ENCODE measurements at places on chromosomes 7 and 10. TPM values are rescaled to one million over a fixed set of nuclear protein-coding genes. Genes with fewer than 3 reads are reported as not detected.

DNA sequence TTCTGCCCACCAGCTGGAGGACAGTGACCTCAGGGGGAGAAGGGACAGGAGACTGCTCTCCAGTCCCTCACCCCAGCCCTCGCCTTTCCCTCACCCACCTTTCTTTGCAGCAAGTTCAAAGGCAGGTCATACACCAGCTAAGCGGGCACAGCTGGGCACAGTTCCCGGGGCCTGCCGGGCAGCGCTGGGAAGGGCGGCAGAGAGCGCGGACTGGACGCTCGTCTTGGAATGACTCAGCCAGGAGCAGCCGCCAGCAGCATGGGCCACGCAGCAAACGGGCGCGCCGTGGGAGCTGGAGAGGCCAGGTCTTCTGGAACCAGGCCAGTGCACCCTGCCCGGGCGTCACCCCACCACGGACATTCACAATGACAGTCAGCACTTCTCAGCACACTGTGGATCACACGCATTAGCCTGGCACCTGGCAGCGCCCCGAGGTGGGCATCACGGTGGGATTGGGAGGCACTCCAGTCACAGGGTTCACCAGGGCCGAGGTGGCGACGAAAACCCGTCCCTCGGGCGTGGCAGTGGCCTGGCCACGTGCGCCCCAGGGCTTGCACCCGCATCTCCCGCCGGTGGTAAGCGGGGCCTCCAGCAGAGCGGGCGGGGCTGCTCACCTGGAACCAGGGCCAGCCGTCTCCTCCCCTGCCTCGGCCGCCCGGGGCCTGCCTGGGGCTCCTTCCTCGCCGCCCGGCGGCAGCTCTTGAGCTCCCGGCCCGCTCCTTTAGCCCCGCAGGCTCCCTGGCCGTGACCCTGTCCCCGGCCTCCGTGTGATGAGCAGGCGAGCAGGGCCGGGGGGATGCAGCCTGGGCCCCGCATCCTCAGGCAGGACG is 29.0 kb upstream of the WDFY4 start:
- DNase-seq: no peak

GRCh38 chr10:58574058-58574457 is 61.4 kb downstream of the BICC1 start:
- DNase-seq: no peak

GRCh38 chr7:139915864-139916716 is 87.0 kb downstream of the TBXAS1 start:
- peak; percentile 89 for DNase-seq

GRCh38 chr10:6176691-6177231 is 26.0 kb upstream of the PFKFB3 start:
- DNase-seq: no peak

- DNase-seq: no peak
Observed at GRCh38 chr7:50920031-50920635, 137.4 kb upstream of the GRB10 start.

DNA sequence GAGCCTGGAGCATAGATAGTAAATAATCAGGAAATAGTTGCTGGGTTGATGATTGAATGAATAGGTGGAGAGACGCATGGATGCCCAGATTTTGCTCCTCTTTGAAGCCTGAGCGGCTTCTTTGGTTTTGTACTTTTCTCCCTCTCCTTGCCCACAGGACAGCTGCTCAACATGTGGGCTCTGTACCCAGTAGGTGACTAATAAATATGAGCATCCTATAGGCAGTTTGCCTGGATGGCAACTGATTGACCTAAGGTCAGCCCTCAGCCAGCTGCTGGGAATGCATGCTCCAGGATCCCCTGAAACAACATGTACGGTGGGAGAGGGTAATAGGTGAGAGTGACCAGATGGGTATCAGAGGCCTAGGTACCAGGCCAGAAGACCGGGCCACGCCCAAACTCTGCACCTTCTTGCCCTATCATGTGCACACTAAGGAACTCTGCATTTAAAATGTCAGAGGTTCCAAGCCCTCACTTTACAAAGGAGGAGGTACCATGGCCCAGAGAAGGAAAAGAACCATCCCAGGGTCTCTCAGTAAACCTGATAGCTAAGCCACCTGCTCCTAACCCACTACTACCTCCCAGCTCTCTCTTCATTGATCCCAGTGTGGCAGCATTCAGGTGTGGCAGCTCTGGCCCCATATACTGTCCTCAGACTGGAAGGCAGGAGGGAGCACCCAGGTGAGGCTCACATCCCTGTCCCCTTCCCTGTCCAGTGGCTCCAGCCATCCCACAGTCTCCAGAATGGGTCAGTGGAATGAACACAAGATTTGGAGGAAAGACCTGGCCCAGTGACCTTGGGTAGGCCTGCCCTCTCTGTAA is 2.7 kb upstream of the ZCCHC24 start:
- no peak for DNase-seq

- DNase-seq: no peak
Observed at GRCh38 chr10:70662362-70663220, 9.7 kb upstream of the ADAMTS14 start.

DNA sequence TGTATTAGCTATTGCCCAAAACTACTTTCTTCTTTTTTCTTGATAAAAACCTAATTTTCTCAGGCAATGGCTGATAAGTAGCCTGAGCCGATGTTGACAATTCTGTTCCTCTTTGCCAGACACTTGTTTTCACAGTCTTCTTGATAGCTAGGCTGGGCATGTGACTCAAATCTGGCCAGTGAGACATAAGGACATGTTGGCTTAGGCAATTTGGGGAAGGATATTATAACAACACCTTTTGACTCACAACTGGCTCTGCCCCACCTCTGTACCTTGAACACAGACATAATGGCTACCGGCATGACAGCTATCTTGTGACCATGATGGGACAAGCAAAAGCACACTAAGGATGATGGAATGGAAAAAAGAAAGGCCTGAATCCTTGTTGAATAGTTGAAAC is 72.9 kb upstream of the GPR22 start:
- DNase-seq: no peak

GRCh38 chr7:89773611-89774010 is 380.7 kb upstream of the STEAP1 start:
- DNase-seq: no peak

DNA sequence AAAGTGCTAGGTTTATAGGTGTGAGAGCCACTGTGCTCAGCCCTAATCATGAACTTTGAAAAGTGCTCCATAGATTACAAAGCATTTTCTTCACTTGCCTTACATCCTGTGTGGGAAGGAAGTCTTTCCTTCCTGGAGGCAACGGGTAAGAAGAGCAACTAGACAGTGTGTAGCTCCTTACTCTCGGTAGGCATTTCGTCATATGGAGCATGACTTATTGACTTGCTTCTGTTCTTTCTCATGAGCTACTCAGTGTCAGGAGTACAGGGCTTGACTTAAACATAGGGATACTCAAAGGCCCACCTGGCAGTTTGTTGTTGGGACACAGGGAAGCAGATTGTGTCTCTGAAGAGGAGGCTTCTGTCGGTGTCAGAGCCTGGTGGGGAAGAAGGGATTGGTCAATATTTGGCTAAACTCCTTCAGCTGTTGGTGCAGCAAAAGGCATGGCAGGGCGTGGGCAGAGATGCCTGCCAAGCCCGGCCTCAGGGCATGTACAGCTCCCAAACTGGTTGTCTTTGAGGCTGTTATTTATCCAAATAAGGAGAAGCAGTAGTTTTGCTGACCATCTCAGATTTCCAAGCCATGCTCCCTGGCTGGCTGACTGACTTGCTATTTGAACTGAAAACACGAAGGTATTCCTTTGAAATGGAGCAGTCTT is 248.9 kb downstream of the KIAA1217 start:
- DNase-seq: no peak

DNA sequence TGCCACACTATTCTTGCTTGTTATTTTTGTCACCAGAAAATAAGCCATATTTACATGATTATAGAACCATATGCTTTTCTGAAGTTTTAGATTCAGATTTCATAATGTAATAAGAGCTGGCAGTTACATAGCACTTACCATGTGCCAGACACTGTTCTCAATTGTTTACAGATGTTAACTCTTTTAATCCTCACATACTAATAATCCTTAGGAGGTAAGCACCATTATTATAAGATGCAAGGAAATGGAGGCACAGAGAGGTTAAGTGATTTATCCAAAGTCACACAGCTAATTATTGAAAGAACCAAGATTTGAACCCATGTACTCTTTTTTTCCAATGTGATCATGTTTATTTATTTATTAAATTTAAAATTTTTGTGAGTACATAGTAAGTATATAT is 57.2 kb downstream of the CREB5 start:
- DNase-seq: no peak

DNA sequence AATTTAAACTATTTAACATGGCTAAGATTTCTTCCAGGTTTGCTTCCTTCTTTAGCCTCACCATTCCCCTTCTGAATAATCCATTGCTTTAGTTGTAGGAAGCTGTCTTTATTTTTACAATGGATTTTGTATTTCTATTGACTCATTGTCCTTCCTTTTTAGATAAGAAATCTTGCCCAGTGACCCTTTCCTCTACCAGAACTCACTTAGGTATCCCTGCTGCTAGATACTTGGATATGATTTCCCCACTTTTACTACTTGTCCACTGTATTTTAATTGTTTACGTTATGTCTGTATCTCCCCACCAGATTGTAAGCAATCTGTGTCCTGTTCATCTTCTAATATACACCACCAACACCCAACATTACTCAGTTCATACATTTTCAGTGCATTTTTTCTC is 47.7 kb upstream of the MDFIC start:
- no peak for DNase-seq

GRCh38 chr7:33191340-33191739 is 62.0 kb downstream of the BBS9 start:
- DNase-seq: peak; percentile 10

- DNase-seq: peak; percentile 30
Observed at GRCh38 chr10:619710-620109, 69.8 kb downstream of the DIP2C start.

GRCh38 chr7:25389489-25390106 is 161.3 kb upstream of the NPVF start:
- DNase-seq: peak; percentile 50

- no peak for DNase-seq
Observed at GRCh38 chr7:38675494-38676106, 44.4 kb upstream of the AMPH start.

GRCh38 chr10:116385994-116386809 is 41.4 kb upstream of the PNLIPRP3 start:
- peak; percentile 32 for DNase-seq

DNA sequence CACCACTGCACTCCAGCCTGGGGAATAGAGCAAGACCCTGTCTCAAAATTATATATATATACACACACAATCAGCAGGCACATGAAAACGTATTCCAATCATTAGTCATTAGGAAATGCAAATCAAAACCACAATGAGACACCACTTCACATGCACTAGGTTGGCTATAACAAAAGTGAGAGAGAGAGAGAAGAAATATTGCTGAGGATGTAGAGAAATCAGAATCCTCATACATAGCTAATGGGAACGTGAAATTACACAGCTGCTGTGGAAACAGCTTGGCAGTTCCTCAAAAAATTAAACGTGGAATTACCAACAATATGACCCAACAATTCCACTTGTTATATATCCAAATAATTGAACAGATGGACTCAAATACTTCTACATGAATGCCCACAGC is 43.3 kb upstream of the CNNM1 start:
- DNase-seq: no peak

DNA sequence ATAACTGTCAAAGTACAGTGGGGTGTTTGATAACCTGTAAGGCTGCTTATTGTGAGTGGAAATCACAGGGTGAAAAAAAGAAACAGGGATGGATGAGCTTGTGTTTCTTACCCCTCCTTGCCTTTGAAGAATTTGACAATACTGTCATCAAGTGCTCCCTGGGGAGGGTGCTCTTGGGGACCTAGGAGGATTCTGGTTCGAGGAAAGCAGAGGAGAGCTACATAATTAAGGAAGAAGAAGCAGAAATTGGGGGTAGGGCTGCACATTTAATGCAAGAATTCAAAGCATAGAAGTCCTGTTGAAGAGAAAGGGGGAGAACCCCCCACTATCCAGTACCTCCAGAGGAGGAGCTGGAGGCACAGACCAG is 208.1 kb upstream of the PHYHIPL start:
- DNase-seq: no peak

- DNase-seq: no peak
Observed at GRCh38 chr7:135475521-135475920, 34.4 kb downstream of the CNOT4 start.

Gene CYP26C1
- total RNA-seq: 0.15 TPM

Gene UTF1
- total RNA-seq: not detected

Gene EN2
- not detected for total RNA-seq

Gene TMEM72
- total RNA-seq: not detected

Gene CRTAC1
- not detected for total RNA-seq

Gene NODAL
- total RNA-seq: not detected

Gene C10orf105
- total RNA-seq: 0.09 TPM

All from OCI-LY7 (cell line).